Epithelial cell of proximal tubule (primary cell): ENCODE measurements at places on chromosomes 6 and 20. TPM values are rescaled to one million over a fixed set of nuclear protein-coding genes. Genes with fewer than 3 reads are reported as not detected.

DNA sequence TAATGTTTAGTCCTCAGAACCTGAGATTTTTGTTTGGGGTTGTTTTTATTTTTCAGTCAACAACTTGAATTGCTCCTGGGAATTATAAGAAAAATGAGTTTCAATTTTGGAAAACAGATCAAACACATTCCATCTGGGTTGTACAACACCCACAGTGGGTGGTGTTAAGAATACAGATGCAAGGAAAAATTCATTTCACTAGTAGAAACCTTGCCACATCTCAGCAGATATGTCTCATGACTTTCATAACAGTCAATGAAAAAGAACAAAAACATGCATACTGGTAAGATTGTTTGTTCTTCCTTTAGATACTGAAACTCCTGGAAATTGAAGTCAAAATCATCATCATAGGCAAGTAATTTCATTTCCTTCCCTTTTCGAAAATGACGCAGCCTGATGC lies 78.9 kb downstream of the MOXD1 start:
- DNase-seq = no peak

DNA sequence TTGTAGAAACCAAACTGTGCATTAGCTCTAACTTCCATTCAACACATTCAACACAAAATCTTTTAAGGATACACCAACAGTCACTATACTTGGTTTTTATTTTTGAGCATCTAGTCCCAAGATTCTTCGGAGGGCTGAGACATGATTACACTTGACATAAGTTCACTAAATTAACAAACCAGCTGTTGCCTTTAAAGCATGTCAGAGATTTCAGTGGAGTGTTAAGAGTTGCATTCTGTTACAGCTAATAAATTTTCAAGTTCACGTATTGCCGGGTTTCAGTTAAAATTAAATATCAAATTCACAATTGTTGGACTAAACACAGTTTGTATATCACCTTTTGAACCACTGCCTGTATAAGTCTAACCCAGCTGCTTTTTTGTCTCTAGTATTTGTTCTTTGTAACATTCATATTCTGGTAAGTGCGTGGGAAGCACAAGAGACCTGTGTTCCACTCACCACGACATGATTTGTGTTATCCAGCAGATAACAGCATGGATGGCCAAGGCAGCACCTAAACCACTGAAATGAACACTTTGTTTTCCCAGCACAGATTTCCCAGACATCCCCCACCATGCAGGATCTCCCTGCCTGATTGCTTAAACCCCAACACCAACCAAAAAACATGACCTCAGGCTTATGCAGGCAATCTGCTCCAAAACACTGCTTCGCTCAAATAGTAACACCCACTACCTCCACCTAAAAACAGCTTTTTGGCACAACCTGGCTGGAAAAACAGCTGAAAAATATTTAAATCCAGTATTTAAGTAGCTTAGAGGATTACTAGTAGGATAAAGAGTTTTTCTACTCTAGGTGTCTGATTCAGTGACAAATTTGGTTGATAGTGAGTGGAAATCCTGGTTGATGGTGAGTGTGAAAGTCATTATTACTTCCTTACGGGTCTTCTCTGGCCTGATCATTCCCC lies 286.5 kb upstream of the NT5E start:
- no peak for DNase-seq

- no peak for DNase-seq
Observed at GRCh38 chr6:131303338-131303930, 168.2 kb downstream of the AKAP7 start.

DNA sequence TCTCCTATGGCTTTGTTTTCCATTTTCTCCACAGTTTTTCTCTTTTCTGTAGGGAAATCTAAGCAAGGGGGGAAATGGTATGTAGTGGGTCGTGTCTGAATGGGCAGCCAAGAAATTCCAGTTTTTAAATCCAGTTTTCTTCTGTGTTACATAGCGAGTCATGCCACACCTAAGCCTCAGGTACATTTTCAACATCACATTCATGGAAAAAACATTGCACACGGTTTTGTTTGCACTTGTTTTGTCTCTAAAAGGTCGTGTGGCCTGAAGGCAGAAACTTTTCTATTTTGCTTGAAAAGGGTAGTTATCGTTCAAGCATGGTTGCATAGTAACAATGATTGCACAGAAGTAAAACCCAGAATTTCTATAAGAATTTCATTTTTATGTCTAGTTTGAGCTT lies 70.5 kb downstream of the MOXD1 start:
- DNase-seq = no peak

DNA sequence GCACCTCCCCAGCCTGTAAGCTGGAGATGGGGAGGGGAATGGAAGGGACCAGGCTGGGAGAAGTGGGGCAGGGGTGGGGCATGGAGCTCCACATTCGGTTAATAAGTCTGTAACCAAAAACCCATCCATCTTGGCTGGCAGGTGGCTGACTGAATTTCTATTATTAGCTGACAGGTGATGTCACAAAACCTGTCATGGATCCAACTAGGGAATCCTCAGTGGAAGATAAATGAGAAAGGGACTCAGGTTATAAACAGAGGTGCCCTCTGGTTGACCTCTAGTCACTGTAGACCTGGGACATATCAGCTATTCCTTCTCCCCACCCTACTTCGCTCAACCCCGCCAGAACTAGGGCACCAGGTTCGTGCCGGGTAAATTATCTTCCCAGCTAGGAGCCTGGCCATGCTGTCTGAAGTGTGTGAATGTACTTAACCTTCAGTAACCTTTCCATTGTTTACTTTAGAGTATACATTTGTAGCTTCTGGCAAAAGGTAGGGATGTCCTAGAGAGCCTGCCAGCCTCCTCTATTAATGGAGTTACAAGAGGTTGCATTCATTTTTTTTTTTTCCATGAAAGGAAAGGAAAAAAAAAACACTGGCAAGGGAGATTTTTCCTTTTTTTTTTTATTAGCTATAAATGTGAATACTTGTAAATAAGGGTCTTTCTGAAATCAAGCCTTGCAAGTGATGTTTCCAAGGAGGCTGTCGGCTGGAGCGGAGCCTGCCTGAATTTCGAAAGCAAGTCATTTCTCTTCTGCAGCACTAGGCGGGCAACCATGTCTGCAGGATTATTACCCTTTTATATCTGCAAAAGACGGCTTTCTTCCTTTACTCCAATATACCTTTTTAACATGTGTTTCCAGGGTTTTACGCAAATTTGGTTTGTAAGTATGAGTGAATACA lies 135.9 kb downstream of the TMEM242 start:
- DNase-seq = no peak

DNA sequence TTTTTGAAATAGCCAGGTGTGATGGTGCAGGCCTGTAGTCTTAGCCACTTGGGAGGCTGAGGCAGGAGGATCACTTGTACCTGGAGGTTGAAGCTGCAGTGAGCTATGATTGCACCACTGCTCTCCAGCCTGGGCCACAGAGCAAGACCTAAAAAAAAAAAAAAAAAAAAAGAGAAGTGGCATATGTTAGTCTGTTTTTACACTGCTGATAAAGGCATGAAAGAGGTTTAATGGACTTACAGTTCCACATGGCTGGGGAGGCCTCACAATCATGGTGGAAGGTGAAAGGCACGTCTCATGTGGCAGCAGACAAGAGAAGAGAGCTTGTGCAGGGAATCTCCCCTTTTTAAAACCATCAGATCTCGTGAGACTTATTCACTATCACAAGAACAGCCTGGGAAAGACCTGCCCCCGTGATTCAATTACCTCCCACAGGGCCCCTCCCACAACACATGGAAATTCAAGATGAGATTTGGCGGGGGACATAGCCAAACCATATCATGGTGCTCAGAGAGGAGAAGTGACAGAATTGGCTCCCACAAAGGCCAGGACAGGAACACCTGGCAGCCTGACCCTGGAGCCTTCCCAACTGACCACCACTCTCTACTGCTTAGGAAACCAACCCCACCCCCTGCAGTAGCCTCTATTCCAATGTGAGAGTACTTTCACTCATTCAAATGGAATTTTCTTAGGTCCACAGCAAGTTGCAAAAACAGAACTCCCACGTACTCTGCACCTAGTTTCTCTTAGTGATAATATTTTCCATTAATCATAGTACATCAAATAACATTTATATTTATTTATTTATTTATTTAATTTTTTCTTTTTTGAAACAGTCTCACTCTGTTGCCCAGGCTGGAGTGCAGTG lies 29.8 kb downstream of the ARHGAP40 start:
- no peak for DNase-seq

- DNase-seq = no peak
Observed at GRCh38 chr6:16700202-16700915, 60.9 kb downstream of the ATXN1 start.

- no peak for DNase-seq
Observed at GRCh38 chr6:3359101-3359752, 97.6 kb downstream of the SLC22A23 start.

The FOXC1 gene
- total RNA-seq = 18.6 and 27.7 TPM in 2 replicates

The SLC22A23 gene
- total RNA-seq = 0.52 and 0.87 TPM in 2 replicates
